ENCODE measurements at places on chromosomes 4 and X.

- no peak for DNase-seq
These were observed 20.9 kb downstream of the NFKB1 start for GRCh38 chr4:102522031-102522440.

GRCh38 chr4:149794352-149794751, 21.3 kb downstream of the IQCM start:
- DNase-seq = no peak

- no peak for DNase-seq
These were observed 77.5 kb downstream of the HCCS start for GRCh38 chrX:11188664-11189063.

DNA sequence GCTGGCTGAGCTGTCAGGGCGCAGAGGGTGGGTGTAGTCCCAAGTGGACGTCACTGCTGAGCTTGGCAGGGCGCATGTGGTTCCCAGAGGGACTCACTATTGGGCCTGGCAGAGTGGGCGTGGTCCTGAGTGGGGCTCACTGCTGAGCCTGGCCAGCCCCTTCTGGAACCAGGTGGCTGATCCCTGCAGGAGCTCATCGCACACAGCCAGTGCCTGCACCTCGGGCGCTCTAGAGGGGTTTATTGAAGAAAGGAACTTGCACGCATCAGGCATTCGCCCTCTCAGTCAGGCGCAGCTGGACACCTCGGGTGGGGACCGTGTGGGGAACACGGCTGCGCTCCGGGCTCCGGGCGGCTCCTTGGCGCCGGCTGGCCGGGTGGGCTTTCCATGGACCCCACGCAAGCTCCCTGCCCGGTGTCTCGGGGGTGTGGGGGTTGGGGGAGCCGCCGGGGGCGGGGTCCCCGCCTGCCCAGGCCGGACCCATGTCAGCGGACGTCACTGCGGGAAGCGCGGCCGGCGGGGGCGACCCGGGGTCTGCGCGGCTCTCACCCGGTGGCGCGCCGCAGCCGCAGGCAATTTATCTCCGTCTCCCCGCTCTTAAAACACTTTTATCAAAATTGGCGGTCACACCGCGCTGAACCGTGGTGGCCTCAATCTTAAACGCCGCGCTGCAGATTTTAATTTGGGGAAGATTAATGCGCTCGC, 65.4 kb upstream of the NKX1-1 start:
- DNase-seq = no peak

DNA sequence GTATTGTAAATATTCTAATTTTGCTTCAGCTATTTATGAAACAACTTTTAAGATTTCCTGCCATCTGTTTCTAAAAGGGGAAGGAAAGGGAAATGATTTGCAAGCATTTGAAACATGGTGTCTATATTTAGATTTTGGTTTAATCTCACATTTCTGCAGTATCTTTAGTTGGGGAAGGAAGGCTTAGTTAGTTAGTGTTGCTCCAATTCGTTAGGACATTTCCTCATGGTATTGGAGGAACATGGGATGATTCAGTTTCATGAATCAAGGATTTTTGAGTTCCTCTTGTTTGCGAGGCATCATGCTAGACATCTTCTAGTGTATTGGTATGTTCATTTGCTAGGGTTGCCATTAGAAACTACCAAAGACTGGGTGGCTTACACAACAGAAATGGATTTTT, 20.5 kb upstream of the TMEM192 start:
- DNase-seq = no peak

DNA sequence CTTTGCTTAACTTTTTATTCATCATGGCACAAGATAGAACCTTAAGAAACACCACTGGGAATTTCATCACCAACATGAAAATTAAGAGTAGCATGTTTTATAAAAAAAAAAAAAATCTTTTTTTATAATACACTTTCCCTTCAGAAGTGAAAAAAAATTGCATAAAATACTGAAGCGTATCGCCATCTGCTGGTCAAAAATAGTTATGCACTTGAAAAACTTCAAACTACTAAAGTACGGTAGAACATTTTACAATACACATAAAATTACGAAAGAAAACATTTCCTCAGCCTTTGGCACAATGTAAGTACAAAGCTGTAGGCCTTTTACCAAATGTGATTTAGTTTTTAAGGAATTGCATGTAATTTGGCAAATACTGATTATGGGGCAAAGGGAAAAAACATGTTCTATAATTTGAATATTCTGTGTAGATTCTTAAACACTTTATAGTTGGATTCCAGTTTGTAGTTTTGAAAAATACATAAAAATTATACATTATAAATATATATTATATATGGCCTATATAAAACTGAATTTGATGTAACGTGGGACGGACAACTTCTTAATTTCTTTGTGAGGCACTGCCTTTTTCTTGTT, 26.5 kb downstream of the HCCS start:
- DNase-seq = peak; percentile 20

- peak; percentile 66 for DNase-seq
These were observed 108.4 kb upstream of the ATXN3L start for GRCh38 chrX:13428053-13428786.

DNA sequence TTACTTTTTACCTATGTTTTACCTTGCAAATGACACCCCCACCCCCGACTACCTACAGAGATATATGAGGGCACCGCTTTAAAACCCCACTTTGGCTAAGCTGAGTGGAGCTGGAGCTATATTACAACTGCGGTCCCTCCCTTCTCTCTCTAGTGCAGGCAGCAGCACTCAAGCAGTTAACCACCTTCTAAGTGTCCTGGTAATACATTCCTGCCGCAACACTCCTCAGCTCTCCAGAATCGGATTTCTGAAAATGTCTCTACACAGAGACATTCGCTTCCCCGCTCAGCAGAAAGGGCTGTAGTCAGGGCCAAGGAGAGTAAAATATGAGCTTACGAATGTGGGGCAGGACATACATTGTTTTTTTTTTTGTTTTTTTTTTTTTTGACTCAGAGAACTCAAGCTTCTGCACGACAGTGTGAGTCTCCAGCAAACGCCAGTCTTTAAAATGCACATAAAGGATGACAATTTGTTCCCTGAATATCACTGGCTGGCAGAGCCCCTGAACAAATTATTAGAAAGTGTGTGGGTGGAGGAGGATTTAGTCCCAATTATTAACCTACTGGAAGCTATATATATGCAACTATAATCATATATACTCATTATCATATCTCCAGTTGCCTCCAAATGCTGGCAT, 287.0 kb upstream of the TET2 start:
- no peak for DNase-seq

DNA sequence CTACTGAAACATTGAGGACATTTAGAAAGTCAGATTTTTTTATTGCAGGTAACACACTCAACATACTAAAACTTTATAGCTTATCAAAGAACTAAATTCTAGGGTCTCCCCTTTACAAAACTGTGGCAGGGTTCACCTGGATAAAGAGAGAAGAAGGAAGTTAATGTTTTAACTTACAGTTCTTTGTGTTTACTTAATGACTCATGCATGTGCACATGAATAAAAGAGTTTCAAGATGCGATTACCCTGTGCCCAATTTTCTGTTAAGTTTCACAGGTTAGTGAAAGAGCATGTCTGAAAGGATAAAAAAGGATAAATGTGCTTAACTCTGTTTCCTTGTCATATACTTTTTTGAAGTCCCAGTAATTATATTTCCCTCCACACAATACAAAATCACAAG, 16.8 kb downstream of the DCAF8L1 start:
- no peak for DNase-seq

DNA sequence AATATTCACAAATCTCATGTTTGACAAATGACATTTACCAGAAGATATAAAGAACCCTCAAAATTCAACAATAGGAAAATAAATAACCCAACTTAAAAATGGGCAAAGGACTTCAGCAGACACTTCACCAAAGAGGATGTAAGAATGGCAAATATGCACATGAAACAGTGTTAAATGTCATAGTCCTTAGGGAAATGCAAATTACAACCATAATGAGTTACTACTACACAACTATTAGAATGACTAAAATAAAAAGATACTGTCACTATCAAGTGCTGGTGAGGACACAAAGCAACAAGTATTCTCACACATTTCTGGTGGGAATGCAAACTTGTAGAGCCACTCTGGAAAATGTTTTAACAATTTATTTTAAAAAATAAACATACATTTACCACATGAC, 40.8 kb upstream of the NR0B1 start:
- no peak for DNase-seq

- no peak for DNase-seq
These were observed 223.3 kb upstream of the MAGEB2 start for GRCh38 chrX:29992083-29992482.

- DNase-seq = no peak
These were observed 8.7 kb downstream of the PYURF start for GRCh38 chr4:88514557-88515511.

DNA sequence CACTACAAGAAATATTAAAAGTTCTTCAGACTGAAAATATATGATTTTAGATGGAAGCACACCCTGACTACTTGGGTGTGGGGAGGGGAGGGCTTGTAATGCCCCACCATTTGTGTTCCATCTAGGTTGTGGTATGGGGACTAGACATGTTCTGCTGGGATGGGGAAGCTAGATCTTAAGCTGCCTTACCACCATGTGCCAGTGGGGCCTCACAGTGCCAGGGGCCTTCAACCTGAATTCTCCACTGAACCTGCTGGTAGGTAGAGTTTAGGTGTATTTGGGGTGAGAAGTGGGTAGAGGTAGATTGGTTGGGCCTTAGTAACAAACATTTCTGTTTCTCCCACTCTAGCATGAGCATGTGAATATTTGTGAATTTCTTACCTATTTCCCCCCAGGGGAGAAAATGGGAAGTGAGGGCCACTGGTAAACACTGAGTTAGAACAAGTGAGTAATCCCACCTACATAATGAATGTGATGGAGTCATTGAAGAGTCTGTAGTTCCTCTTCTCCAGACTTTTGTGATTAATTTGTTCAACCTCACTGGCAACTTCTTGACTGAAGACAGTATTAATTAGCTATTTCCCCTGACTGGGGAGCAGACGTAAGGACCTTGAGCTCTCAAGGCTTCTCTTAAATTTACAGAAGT, 44.0 kb downstream of the BRCC3 start:
- DNase-seq = no peak

GRCh38 chrX:40157228-40158035, 59.7 kb upstream of the BCOR start:
- no peak for DNase-seq

DNA sequence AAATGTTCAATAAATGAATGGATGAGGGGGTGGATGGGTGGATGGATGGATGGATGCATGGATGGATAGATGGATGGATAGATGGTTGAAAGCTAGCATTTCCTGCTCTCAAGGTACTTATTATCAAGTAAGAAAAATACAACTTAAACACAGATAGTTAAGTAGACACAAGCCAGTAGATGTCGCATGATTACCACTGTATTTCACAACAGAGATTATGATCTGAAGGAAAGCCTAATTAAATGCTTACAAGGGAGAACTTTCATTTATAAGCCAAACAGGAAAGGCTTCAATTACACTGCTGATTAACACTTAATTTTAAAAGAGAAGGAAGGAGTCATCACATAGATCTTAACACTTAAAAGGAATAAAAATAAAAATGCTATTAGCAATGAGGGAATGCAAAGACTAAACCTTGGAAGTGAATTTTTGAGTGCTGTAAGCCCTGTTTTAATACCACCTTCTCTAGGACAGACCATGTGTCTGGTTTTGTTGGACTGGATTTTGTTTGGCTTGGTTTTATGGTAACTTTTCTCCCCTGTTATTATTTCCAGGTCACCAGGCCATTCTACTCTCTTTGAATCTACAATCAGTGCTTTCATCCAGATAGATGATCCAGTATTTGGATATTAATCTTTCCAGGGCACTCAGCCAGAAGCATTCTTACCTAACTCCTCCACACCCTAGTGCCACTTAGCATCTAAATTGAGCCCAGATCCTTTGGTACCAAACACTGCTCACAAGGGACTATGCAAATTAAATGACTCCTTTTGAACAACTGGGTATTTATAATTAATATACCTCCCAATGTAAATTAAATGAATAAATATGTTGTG, 75.5 kb upstream of the SLC39A8 start:
- DNase-seq = no peak

GRCh38 chr4:18980516-18981233, 959.1 kb upstream of the LCORL start:
- no peak for DNase-seq

GRCh38 chr4:145785391-145786008, 105.6 kb downstream of the C4orf51 start:
- no peak for DNase-seq

DNA sequence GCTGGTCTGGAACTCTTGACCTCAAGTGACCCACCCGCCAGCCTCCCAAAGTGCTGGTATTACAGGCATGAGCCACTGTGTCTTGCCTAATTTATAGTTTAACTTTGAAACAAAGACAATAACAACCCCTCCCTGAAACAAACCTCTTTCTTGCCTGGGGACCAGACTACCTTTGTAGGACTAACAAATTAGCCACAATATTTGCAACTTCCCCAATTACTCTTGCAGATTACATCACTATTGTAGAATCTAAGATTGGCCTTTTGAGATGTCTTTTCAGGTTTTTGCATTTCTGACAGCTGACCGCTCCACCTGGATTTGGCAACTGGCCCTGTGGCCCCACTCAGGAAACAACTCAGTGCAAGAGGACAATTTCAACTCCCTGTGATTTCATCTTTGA, 84.8 kb downstream of the AKAP4 start:
- DNase-seq = no peak

- DNase-seq = no peak
These were observed 164.8 kb upstream of the ZIC3 start for GRCh38 chrX:137401092-137401491.

DNA sequence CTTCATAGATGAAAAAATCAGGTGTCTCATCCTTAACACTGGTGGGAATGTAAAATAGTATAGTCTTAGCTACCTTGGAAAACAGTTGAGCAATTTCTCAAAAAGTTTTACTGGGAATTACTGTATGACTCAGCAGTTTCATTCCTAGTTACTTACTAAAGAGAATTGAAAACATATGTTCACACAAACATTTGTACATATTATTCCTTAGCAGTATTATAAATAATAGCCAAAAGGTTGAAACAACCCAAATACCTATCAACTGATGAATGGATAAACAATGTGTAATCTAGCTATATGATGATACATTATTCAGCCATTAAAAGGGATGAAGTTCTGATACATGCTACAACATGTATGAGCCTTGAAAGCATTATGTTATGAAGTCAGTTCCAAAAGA, 41.7 kb downstream of the RBM46 start:
- DNase-seq = no peak

DNA sequence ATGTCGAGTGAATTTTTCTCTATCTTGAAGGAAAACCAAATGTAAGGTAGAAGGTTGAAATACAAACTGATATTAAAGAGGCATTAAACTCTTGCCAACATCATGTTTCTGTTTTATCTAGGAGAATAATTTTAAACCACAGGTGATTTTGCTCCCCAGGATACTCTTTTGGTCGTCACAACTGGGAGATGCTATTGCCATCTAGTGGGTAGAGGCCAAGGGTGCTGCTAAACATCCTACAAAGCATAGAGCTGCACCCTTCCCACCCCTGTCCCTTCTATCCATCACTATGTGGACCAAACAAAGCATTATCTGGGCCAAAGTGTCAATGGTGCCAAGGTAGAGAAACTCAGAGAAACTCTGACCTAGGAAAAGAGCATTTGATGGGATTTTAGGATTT, 154.6 kb upstream of the MAGEB2 start:
- no peak for DNase-seq

Measured in kidney capillary endothelial cell (primary cell).